Tracheal epithelial cell (primary cell): ENCODE measurements at places on chromosomes 16 and 17. TPM values are rescaled to one million over a fixed set of nuclear protein-coding genes. Genes with fewer than 3 reads are reported as not detected.

Gene PYDC1
- total RNA-seq = not detected in 2 replicates

Gene ZNF276
- total RNA-seq = 19.0 and 21.2 TPM in 2 replicates

Gene KRT15
- total RNA-seq = 38.1 and 92.7 TPM in 2 replicates

Gene CNGB1
- 1.3 and 1.4 TPM in 2 replicates for total RNA-seq

Gene TPPP3
- total RNA-seq = 0.24 and 0.43 TPM in 2 replicates

Gene NLGN2
- total RNA-seq = 1.9 TPM in 2 replicates

Gene SLC2A4
- total RNA-seq = 0.24 TPM in 1 of 2 replicates, not detected in the other

Gene MAP3K14
- 1.4 and 1.5 TPM in 2 replicates for total RNA-seq

Gene KCTD2
- 8.7 and 10.4 TPM in 2 replicates for total RNA-seq

Gene MAFG
- total RNA-seq = 16.9 and 22.2 TPM in 2 replicates

Gene PABPN1L
- total RNA-seq = not detected in 2 replicates

Gene CEP112
- 0.85 and 5.3 TPM in 2 replicates for total RNA-seq

Gene GPR179
- total RNA-seq = under 0.01 and 0.24 TPM in 2 replicates

Gene HASPIN
- 0.43 and 2.2 TPM in 2 replicates for total RNA-seq

Gene DOC2B
- total RNA-seq = 0.64 and 1.7 TPM in 2 replicates

Gene PRAC2
- total RNA-seq = not detected in 2 replicates

Gene LGALS9B
- total RNA-seq = not detected in 2 replicates

Gene HSPB9
- total RNA-seq = not detected in 2 replicates

Gene HCFC1R1
- total RNA-seq = 8.3 and 21.7 TPM in 2 replicates

Gene TTYH2
- total RNA-seq = 0.85 and 2.2 TPM in 2 replicates

Gene CMTM2
- total RNA-seq = not detected in 2 replicates

Gene FMNL1
- 0.85 and 6.0 TPM in 2 replicates for total RNA-seq

Gene ZNF423
- under 0.01 and 0.21 TPM in 2 replicates for total RNA-seq

Gene OR4D2
- under 0.01 TPM in 1 of 2 replicates, not detected in the other for total RNA-seq

Gene RRAD
- total RNA-seq = 62.4 and 118 TPM in 2 replicates

Gene PAQR4
- 7.2 and 17.4 TPM in 2 replicates for total RNA-seq

Gene KRTAP4-3
- not detected in 2 replicates for total RNA-seq

Gene KLHL10
- not detected in 2 replicates for total RNA-seq

Gene ABI3
- not detected in 2 replicates for total RNA-seq

Gene SEBOX
- total RNA-seq = not detected in 2 replicates

Gene BAIAP3
- 0.24 and 0.85 TPM in 2 replicates for total RNA-seq

Gene NPIPB6
- 1.9 TPM in 1 of 2 replicates, not detected in the other for total RNA-seq

Gene GCGR
- total RNA-seq = not detected in 2 replicates

Gene C16orf92
- not detected in 2 replicates for total RNA-seq

Gene KCNH6
- not detected in 2 replicates for total RNA-seq

Gene HERPUD1
- 55.4 and 130 TPM in 2 replicates for total RNA-seq
